ENCODE measurements at places on chromosomes 5 and 9.
A peak's percentile ranks its signal among the peaks of the same experiment; 100 is the strongest.

GRCh38 chr5:95224701-95225459 lies 60.0 kb downstream of the MCTP1 start:
- no peak for DNase-seq

DNA sequence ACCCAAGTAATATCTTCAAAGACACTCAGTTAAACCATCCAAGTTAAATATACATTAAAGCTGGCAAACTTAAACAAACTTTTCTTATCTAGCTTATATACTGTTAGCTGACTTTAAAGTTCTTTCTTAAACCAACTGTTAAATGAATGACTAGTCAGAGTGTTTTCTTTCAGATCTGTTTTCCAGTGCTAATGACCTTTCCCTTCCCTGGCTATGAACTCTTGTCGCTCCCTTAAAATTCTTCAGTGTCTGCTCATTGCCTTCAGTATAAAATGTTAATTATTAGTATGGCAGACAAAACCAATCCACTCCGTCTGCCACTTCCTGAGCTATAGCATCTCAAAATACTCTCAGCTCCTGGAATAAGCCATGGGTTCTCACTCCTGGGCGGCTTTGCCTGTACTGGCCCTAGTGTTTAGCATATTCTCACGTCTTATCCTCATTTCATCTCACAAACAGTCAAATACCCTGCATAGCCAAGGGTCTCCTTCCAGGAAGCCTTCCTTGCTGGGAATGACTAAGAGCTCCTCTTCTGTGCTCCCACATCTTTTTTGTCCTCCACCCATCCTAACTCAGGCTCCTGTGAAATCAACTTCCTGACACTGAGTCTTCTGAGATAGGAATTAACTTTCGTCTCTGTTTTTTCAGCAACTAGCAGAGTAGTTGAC lies 87.7 kb downstream of the VCAN start:
- DNase-seq, result no peak

- DNase-seq, result no peak
Observed at GRCh38 chr5:74895906-74896305, 29.7 kb upstream of the FAM169A start.

- DNase-seq, result peak; percentile 35
Observed at GRCh38 chr5:35182910-35183535, 47.3 kb downstream of the PRLR start.

- no peak for DNase-seq
Observed at GRCh38 chr9:2957656-2958200, 113.8 kb upstream of the PUM3 start.

GRCh38 chr5:156479849-156480248 lies 152.9 kb downstream of the SGCD start:
- no peak for DNase-seq

- DNase-seq, result no peak
Observed at GRCh38 chr5:60634051-60634450, 65.9 kb downstream of the DEPDC1B start.

DNA sequence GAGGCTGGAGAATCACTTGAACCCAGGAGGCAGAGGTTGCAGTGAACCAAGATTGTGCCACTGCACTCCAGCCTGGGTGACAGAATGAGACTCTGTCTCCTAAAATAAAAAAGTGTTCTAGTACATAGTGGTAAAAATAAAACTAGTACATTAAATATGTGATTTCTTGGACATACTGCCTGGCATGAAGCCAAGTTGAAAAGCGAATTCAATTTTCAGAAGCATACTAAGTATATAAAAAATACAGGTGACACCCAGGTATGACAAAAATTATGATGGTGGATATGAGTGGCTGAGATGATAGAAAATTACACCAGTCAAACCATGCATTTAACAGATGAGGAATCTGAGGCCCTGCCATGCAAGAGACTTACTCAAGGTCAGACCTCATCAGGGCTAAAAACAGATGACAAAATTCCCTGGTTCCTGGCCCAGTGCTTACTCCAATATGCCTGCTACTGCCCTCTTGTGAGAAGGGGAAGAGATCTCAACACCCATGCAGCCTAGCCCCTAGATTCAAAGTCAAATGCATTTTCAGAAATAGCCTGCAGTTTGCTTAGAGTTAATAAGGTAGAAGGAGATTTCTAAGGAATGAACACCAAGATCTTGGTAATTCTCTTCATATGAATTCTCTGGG lies 46.6 kb upstream of the GNPDA1 start:
- DNase-seq, result no peak

- no peak for DNase-seq
Observed at GRCh38 chr9:17609312-17610005, 30.6 kb downstream of the SH3GL2 start.

DNA sequence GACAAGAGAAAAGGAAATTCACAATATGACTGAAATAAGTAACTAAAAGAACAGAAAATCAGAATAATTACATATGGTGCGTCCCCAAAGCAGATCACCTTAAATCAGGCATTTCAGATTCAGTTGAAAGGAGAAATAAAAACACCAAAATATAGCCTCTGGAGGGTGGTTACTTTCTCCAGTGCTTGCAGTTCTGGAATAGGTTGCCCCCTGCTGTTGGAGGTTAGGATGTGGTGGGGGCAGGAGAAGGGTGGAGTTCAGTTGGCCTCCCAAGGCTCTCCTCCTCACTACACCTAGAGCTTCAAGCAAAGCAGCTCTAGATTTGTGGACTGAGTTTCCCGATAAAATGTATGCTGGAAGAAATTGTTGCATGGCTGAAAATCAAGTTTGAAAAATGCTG lies 338.2 kb upstream of the TLE4 start:
- peak; percentile 18 for DNase-seq

DNA sequence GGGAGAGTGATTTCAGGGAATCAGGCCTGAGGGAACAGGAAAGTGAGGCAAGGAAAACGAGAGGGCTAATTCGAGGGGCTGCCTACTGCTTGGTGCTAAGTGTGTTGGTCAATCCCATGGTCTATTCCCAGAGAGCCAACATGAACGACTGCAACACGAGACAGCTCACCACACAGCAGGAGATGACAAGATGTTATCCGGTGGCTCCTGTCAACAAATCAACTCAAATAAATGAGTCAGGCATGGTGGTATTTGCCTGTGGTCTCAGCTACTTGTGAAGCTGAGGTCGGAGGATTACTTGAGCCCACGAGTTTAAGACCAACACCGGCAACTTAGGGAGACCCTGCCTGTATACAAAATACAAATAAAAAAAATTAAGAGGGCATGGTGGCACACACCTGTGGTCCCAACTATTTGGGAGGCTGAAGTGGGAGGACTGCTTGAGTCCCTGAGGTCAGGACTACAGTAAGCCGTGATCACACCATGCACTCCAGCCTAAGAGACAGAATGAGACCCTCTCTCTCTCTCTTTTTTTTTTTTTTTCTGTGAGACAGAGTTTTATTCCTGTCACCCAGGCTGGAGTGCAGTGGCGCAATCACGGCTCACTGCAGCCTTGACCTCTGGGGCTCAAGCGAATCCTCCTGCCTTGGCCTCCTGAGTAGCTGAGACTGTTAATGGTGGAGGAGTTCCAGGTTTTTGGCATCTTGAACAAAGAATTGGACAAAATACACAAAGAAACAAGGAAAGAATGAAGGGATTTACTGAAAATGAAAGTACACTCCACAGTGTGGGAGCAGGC lies 9.0 kb upstream of the FAF2 start:
- DNase-seq, result no peak

GRCh38 chr9:114847492-114848417 lies 41.9 kb upstream of the TNFSF15 start:
- DNase-seq, result no peak

DNA sequence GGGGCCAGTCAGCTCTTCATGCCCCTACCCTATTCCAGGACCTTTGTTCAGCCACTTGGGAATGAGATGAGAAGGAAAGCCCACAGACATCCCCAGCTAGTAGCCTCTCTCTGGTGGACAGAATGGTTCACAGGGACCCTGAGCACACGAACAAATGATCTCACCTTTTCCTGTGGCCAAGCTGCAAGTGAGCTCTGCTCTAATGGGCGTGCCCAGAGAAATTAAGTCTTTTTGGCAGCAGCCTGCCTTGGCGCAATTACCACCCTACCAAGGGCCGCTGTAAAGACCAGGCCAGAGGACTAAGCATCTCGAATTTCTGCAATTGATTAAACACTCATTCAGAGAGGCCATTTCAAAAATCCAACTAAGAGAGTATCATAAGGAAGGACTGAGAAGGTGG lies 56.0 kb downstream of the WHRN start:
- no peak for DNase-seq

DNA sequence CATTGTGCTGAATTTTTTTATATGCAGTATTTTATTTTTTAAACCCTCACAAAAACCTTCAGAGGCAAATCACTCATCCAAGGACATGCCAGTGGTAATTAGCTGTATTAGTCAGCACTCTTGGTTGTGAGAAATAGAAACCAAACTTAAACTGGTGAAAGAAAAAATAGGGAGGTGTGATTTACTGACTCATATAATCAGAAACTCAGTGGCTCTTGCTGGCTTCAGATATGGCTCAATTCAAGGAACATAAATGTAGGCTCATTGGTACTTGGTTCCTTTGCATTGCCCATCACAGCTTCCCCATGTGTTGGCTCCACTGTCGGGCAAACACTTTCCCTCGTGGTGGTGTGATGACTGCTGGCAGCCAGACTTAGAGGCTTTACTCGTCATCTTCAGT lies 497.2 kb downstream of the MAT2B start:
- DNase-seq, result no peak

DNA sequence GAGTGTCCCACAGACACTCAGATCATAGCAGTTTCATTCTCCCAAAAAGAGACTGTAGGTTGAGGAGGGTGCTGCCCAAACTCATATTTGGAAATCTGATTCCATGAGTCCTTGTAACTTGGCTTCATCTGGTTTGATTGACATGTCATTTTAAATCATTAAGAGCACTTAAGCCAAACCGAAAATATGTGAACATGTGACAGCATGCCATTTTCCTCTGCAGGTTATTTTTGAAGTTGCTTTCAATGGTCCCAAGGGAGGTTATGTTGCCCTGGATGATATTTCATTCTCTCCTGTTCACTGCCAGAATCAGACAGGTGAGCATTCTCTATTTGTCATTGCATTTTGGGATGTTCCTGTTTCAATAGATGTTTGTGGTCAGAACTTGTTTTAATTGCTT lies 87.6 kb downstream of the MAMDC2 start:
- no peak for DNase-seq

- no peak for DNase-seq
Observed at GRCh38 chr5:2708132-2708531, 43.3 kb downstream of the IRX2 start.

- peak; percentile 90 for DNase-seq
Observed at GRCh38 chr9:34379334-34380033, 2.8 kb upstream of the MYORG start.

DNA sequence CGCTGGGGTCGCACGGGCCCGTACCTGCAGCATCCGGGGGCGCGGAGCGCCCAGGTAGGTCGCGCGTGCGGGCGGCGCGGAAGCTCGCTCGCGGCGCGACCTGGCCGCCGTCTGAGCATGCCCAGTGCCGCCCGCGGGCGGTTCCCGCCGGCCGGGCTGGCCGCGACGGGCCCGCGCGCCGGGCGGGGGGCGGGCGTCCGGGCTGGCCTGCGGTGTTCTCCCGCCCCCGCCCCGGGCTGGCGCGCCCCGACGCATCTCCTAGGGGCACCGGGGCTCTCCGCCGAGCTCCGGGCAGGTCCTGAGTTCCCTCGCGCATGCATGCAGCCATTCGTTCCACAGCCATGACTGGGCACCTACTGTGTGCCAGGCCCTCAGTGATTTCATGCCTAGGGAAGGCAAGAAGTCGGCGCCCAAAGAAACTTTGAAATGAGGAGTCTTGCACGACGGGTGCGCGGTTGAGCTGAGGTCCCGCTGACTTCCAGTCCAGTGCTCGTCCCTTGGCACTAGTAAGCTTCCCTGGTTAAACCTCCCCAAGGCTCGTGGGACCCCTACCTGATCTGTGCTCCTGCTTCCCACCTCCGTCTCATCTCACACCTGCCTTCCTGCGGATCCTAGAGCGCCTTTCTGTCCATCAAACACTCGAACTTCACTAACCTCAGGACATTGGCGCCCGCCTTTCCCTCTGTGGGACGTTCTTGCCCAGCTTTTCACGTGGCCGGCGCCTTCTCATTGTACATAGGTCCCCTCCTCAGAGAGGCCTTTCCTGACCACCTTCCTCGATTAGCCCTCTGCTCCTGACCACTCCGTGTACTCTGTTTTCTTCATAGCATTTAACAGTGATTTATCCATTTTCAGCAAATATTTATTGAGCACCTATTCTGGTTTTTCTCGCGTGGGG lies at the start of gene PTPN3:
PTPN3 (minus strand) TSS at position 113 of the 898 bp plus-strand sequence. CDS start 34,873 bp downstream, outside the sequence.
- DNase-seq, result no peak

- DNase-seq, result peak; percentile 71
Observed at GRCh38 chr9:136848393-136849037, 694 bp upstream of the PHPT1 start.

DNA sequence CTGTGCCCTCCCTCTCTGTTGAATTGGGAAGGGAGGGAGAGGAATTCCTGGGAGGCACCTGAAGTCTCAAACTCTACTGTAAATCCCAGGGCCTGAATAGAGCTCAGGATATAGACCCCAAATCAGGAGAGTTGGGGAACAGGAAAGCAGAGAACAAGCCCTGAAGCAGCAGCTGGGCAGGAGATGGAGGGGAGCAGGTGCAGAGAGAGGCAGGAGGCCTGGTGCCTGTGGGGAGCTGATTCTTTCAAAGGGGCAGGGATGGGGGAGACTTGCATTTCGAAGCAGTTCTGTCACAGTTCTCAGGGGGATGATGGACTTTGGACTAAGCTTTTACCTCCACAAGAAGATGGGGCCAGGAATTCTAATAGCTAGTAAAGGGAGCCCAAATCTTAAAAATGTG lies 50.2 kb downstream of the NIM1K start:
- no peak for DNase-seq

DNA sequence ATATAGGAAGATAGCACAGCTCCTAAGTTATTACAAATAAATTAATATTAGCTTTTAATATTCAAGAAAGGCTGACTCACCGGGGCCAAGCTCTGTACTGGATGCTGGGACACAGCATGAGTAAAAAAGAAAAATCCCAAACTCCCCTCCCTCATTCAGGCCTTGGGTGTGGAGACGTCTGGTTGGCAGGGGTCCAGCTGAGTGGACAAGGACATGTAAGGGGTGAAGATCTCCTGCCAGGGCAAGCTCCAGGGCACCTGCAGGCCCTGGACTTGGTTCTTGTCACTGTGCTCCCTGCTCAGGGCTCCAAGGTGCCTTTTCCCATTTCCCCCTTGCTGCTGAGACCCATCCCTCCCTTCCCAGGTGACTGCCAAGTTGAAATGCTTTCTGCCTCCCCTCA lies 388.5 kb downstream of the ENC1 start:
- no peak for DNase-seq

DNA sequence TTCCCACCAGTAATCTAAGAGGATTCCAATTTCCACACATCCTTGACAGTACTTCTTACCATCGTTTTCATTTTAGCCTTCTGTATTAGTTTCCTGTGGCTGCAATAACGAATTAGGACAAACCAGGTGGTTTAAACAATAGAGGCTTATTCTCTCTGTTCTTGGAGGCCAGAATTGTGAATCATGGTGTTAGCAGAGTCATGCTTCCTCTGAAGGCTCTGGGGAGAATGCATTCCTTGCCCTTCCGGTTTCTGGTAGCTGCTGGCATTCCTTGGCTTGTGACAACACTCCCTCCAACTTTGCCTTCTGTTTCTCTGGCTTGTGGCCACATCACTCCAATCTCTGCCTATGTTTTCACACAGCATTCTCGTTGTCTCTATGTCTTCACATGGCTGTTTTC lies 23.5 kb downstream of the RIGI start:
- DNase-seq, result no peak
